ENCODE measurements at places on chromosomes 1 and 21.

DNA sequence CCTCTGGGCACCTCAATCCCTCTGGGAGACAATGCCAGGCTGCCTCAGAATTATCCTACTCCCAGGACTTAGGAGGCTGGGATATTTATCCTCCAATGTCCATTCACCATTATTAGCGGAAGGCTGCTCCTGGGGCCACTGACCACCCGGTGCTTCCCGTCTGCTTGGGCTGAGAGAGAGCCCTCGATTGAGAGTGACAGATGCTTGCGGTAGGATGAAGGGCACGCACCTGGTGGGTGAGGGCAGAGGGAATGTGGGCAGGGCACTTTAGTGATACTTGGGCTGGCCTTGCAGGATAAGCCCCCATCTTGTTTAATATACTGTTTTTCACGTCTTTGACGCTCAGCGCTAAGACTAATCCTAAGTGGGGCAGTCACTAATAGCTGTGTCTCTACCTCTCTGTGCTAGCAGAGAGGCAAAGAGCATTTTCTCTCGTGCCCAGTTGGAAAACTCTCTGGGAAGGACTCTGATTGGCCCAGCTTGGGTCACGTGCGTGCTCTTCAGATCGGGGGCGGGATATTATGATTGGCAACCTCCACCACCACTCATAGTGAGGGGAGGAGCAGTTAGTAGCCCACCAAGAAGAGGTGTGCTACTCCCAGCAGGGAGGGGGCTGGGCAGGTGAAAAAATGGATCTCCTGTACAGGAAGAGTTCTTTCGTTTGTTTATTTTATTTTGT is 10.6 kb upstream of the PARS2 start:
- DNase-seq: no peak

GRCh38 chr1:224472806-224473205 is 38.2 kb upstream of the WDR26 start:
- DNase-seq: no peak

DNA sequence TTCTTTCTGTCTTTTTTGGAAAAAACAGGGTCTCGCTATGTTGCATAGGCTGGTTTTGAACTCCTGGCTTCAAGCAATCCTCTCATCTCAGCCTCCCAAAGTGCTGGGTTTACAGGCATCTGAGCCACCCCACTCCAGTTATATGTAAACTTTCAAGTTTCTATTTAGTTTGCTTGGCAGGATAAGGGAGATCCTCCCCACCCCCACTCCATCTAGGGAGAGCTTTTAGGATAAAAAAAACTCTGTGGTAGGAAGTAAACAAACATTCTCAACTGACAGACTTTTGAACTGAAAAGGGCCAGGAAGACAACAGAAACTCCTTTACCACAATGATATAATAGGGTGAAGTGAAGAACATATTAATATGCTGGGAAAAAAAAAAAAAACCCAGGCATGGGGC is 41.0 kb upstream of the ZNF326 start:
- DNase-seq: no peak

GRCh38 chr1:243322326-243322725 is 66.5 kb downstream of the SDCCAG8 start:
- DNase-seq: no peak

DNA sequence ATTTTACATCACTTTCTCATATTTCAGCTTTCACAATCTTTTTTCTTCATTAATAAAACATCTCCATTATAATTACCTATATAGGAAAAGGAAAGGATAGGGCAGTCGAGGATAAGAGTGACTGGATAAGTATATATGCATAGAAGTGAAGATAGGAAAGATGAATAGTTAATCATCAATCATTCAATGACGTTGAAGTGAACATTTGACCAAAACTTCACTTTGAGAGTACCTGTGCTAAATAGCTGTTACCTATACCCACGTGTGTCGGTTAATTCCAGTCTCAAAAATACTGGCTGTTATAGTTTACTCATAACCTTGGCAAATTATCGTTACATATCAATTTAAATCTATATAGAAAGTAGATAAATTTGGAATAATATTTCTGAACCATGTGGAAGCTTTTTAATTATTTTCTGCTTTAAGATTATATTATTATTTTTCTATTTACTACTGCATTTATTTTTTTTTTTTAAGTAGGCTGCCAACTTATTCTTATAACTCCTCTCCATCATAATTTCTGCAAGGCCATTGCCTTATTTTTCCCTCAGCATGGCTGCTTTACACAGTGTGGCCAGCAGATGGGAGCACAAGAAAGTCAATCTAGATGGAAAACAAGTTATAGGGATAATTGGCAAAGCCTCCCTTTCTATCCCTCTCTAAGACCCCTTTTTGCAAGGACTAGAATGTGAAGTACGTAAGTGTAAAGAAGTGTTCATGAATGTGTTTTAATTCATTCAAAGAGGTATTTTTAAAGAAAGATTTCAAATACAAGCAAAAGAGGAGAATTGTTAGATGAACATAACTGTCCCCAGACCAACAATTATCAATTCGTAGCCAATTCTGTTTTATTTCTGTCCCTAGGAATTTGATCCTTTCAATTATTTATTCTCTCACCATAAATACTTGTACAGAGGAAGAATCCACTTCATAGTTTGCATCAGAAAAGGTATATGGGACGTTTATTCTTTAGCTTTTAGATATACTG is 290.4 kb downstream of the KCNT2 start:
- peak; percentile 76 for DNase-seq

DNA sequence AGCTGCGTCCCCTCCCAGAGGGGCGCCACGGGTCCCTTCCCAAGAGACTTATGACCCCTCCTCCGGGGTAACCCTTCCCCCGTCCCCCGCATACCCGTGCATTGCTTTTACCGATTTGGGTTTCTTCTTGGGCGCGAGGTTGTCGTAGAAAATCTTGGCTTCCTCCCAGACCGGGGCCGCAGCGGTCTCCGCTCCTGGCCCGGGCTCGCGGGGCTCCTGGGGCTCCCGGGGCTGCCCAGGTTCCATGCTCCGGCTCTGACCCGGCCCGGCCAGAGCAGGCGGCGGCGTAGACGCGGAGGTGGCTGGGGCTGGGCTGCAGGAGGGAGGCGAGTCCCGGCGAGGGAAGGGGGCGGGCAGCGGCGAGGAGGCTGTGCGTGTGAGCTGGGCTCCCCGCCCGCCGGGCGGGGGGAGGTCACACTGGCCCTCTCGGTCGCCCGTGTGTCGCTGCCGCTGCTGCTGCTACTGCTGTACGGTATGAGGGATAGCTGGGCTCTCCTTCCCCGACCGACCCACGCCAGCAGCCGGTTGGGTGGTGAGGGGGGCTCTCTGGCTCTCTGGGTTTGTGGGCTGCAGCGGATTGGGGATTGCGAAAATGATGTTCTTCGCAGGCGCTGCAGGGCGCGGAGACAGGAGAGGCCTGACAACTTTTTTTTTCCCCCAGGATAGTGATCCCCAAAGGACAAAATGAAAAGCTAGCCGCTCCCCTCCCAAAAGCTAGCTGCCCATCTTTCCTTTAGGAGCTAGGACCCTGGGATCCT is at the start of gene NT5C1A:
TSS of gene NT5C1A (minus strand) at position 315 of the 758 bp plus-strand sequence. CDS start at position 246, 69 bp downstream.
- DNase-seq: peak; percentile 51

All from adipocyte (in vitro differentiated cells).